KBM-7 (cell line): ENCODE measurements at places on chromosomes 6 and 20.

- no peak for DNase-seq
Measured at GRCh38 chr20:21272279-21272678, 30.9 kb upstream of the XRN2 start.

GRCh38 chr20:48359692-48360341 is 468.0 kb downstream of the PREX1 start:
- DNase-seq = no peak

GRCh38 chr6:2582268-2582667 is 168.5 kb downstream of the MYLK4 start:
- DNase-seq = no peak

- DNase-seq = no peak
Measured at GRCh38 chr6:69647726-69648125, 149.1 kb downstream of the LMBRD1 start.
